WTC11 (cell line): ENCODE measurements at places on chromosomes 11 and 22.

GRCh38 chr11:62010935-62011528 lies 43.6 kb upstream of the FTH1 start:
- DNase-seq = no peak

GRCh38 chr22:36277482-36278291 lies 24.8 kb downstream of the APOL1 start:
- DNase-seq = peak; percentile 74

DNA sequence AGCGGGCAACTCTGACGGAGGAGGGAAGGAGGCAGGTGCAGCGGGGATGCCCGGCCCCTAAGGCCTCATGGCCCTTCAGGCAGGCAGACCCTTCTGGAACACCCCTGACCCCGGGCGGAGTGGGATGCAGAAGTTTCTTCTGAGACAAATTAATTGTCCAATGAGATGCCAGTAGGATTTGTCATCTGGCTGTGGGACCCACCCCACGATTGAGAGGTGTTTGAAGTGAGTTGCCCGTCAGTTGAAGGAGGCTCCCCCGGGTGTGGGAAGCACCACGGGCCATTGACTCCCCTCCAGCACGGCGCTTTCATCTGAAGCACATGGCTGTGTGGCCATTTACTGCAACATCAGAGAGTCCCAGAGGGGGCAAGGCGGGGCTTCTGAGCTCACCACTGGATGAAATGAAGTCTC lies 527.8 kb downstream of the BRD1 start:
- no peak for DNase-seq

DNA sequence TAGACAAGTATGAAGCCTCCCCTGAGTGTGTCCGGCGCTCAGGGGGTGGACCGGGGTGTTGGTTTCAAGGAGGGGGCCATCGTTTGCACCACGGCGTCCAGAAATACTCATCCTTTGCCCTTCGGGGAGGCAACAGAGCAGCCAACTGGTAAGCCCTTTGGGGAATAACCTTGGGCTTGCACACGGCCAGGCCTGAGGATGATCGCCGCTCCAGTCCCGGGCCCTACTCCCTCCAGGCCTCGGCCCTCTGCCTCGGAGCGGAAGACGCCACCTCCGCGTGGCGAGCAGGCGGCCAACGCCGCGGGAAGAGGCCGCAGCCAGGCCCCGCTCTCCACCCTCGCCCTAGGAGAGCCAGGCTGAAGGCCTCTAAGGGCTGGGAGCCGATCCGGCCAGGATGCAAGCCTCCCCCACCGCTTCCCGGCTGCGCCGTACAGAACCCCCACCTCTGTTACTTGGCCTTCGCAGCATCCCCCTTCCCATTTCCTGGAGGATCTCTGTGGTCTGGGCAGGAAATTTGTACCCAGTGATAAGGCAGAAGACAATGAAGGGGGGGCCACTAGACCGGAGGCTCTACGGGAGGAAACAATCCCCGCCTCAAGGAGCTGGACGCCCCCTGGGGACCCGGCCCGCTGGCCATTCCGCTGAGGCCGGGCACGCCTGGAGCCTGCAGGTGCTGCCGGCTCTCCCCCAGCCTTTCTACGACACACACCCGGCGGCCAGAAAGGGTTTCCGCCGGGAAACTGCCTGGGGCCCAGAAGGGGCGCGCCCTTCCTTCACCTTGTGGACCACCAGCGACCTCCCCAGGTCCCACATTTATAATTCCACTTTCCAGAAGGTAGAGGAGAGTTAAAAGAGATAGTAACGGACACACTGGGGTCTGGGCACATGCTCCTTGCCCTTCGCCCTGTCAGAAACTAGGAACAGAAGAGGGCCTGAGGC lies 2.6 kb downstream of the ESAM start:
- peak; percentile 40 for DNase-seq

DNA sequence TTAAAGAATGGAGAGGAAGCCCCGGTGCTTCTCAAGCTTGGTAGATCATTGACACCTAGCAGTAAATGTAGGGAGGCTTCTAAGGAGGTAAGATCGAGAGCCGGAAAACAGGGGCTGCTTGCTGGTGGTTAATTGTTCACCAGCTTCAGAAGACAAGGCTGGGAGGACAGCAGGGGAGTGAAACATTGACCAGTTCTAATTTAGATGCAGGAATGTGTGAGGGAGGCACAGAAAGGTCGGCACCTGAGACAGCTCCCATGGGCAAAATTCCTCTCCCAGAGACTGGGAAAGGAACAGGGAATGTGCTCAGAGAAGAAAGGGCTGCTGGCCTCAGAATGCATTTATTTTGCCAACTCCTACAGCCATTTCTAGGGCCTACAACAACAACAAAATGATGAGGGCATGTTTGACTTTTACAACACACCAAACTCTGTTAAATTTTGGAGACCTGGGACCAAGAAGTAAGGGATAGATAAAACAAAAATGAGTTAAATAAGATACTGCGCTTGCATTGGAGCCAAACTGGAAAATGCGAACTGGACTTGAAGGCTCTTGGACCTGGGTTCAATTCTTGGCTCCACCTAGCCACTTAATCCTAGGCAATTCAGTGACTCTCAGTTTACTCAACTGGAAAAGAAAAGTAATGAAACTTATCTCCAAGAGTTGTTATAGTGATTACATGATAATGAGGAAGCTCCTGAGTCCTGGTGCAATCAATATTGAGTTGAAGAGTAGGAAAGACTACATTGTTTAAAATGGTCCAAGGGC lies 31.0 kb downstream of the FZD4 start:
- peak; percentile 69 for DNase-seq
